ENCODE measurements at places on chromosomes 3 and 15.

GRCh38 chr3:99648101-99648500, 9.7 kb downstream of the COL8A1 start:
- no peak for DNase-seq

- peak; percentile 10 for DNase-seq
These were observed 394.1 kb upstream of the TBL1XR1 start for GRCh38 chr3:177591379-177591778.

DNA sequence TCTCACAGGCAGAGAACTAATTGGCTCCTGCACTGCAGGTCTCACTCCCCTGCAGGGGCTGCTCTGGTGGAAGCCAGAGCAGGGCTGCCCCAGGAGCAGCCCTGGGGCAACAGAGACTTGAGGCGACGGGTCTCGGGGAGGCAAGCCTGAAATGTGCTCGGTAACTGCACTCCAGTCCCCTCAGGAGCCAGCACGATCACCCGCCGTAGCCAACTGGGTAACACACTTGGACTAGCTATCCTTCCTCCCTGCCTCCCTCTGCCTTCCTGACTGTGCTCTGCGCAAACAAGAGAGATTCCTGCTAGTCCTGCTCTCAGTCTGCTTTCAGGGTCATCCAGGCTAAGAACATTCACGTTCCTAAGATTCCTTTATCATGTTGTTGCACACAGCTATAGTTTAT, 140.7 kb upstream of the NSMCE3 start:
- DNase-seq = no peak

- DNase-seq = no peak
These were observed 16.8 kb upstream of the LARS2 start for GRCh38 chr3:45371621-45372020.

- DNase-seq = no peak
These were observed 46.2 kb downstream of the CMTM7 start for GRCh38 chr3:32437896-32438295.

DNA sequence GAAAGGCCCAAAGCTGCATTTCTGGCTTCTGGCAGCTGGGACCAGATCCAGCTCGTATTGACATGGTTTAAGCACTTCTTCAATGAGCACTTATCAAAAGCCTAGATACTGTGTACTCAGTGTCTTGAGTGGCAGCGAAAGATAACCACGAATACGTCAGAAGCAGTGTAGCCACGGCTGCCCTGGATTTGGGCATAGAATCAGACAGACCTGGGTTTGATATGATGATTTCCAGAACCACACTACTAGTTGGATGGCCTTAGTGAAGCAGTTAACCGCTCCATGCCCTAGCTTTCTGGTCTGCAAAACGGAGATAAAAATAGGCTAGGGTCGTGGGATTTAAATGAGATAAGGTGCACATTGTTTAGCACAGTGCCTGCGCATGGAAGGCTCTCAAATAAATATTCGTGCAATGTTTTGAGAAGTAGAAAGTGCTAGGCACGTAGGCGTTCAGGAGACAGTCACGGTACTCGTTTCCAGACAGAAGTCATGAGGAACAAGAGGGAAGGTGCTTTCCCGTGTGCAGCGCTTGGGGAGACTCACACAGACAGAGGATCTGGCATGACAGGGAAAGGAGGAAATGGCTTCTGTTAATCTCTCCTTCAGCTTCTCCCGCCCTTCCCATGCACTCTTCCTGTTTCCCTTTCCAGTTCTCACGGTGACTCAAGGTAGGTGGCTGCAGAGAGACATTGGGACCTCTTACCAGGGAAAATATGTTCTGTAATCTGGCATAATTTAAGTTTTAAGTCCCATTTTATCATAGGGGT, 70.3 kb downstream of the CCNL1 start:
- peak; percentile 47 for DNase-seq

- DNase-seq = no peak
These were observed 7.4 kb upstream of the SLC33A1 start for GRCh38 chr3:155861476-155862183.
